Stimulated activated CD8-positive, alpha-beta memory T cell treated with anti-CD3 and anti-CD28 coated beads, Interleukin-12 subunit alpha, Interleukin-12 subunit beta, amount 100 ng/mL, for 1 hour (primary cell): ENCODE measurements at places on chromosomes 5 and 9.

- DNase-seq, result no peak
Observed at GRCh38 chr9:94882966-94883641, 156.6 kb downstream of the AOPEP start.

DNA sequence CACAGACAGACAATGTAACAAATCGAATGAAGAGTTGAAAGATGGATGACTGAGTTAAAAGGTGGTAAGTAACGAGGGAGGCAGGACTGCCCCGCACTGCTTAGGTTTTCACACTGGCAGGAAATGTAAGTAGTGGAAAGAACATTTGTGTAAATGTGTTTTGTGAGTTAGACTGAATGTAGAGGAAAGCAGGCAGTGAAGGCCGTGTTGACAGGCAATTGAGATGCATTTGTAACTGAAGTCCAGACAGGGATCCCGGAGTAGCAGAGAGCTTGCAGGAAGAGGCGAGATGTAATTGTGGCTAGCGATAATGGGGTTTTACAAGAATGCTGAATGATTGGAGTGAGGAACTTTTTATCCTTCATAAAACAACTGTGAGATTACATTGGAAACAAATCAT, 20.0 kb upstream of the SH3PXD2B start:
- no peak for DNase-seq

GRCh38 chr5:6246820-6247437, 131.4 kb downstream of the MED10 start:
- no peak for DNase-seq

DNA sequence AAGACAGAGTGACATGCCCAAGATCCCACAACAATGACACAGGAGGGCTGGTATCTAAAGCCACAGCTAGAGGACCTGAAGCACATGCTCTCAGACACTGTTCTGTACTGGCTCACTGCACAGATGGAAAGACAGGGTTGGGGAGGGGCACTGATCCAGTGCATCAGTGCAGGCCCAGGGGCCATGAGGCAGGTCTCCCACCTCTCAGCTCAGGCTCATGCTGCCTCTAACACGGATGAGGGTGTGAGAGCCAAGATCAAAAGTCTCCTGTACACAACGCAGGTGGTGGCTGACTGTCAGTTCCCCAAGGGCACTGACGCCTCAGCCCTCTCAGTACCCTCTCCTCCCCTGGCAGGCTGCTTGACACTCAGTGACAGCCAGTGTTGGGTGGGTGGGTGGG, 10.9 kb downstream of the RAPGEF1 start:
- DNase-seq, result no peak

DNA sequence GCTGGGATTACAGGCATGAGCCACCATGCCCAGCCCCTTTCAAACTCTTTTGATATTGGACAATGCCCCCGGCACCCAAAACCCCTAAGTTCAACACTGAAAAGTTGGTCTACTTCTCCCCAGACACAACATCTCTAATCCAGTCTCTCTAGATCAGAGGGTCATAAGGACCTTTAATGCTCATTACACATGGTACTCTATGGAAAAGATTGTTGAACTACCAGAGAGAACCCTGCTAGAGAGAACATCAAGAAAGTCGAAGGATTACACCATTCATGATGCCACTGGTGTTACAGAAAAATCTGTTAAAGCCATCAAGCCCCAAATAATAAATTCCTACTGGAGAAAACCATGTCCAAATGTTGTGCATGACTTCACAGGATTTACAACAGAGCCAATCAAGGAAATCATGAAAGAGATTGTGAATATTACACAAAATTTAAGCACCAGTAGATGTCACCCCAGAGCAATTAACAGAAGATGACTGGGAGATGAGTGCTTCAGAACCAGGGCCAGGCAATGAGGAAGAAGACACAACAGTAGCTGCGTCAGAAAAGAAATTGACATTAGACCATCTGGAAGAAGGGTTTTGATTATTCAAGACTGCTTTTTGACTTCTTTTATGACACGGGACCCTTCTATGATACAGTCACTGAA, 28.3 kb upstream of the NIPAL4 start:
- no peak for DNase-seq

DNA sequence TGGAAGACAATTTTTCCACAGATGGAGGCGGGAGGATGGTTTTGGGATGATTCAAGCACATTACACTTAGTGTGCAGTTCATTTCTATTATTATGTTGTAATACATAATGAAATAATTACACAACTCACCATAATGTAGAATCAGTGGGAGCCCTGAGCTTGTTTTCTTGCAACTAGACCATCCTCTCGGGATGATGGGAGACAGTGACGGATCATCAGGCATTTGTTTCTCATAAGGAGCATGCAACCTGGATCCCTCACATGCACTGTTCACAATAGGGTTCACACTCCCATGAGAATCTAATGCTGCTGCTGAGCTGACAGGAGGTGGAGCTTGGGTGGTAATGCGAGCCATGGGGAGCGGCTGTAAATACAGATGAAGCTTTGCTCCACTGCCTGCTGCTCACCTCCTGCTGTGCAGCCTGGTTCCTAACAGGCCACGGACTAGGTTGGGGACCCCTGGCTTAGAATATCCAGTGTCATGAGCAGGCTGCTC, 1.6 kb downstream of the STKLD1 start:
- no peak for DNase-seq
